Right renal pelvis (tissue), 4 donors: ENCODE measurements at places on chromosomes 3 and 15. TPM values are rescaled to one million over a fixed set of nuclear protein-coding genes. Genes with fewer than 3 reads are reported as not detected.

Gene CNTN6
- 2.2 TPM for polyA plus RNA-seq

Gene AP3B2
- polyA plus RNA-seq, result 2.1 TPM

Gene CLRN1
- not detected for polyA plus RNA-seq

Gene DLL4
- polyA plus RNA-seq, result 10.0 TPM

Gene RUVBL1
- 64.0 TPM for polyA plus RNA-seq

Gene SPTBN5
- 3.0 TPM for polyA plus RNA-seq

Gene MORC1
- polyA plus RNA-seq, result 0.79 TPM

Gene FANCD2OS
- polyA plus RNA-seq, result 0.51 TPM

GRCh38 chr3:30198162-30198561, 408.2 kb upstream of the TGFBR2 start:
- no peak for DNase-seq

GRCh38 chr3:193620057-193620456, 27.0 kb downstream of the OPA1 start:
- DNase-seq, result no peak

- no peak for DNase-seq
These were observed 18.0 kb upstream of the ARNT2 start for GRCh38 chr15:80386151-80386550.

DNA sequence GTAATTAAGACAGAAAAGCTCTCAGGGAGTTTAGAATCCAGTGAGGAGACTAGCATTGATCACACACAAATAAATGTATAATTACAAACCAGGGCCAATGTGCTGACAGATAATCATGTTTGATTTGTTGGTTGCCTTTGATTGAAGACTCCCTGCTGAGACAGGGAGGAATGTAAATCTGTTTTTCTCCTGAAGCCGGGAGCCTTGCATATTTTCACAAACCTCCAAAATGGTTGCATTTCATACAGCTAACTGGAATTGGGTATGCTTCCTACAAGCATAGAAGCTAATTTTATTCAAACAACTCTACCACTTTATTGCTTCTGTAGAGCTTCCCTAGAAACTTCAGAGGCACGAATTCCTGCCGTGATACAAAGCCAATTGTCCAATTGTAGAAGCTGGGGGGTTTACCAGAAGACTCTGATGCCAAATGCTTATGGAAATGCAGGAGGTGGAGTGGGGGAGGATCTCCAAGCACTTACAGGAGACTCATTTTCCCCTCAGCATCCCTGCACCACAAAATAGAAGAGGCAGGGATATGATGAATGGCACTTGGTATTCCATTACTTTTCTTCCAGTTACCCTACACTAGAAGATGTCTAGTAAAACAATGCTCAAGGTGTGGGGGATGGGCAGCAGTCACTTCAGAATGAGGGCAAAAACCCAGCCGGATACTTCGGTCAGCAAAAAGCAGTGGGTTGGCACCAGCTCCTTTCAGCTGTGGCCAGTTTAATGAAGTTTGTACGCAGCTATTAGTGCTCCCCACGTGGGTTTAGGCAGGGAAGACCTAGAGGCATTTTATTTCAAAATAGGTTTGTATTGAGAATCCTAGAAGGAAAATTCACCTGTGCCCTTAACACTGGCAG, 11.4 kb upstream of the MEX3B start:
- no peak for DNase-seq

DNA sequence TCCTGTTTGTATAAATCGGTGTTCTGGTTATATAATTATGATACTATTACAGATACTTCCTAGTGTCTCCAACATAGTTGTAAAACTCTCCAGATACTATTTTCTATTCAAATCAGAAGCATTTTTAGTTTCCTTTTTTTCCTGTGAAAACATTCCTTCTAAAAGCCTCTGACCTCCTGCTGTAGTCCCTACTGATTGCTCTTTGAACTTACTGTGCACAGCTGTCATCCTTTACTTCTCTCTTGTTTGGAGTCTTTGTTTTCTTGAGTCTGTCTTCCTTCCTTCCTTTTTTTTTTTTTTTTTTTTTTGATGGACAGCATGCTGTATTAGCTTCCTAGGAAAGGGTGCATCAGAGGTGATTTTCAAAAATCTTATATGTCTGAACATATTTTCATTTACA, 28.9 kb downstream of the NR2C2 start:
- DNase-seq, result no peak

- DNase-seq, result no peak
These were observed 9.2 kb downstream of the SNAP23 start for GRCh38 chr15:42504631-42505030.

DNA sequence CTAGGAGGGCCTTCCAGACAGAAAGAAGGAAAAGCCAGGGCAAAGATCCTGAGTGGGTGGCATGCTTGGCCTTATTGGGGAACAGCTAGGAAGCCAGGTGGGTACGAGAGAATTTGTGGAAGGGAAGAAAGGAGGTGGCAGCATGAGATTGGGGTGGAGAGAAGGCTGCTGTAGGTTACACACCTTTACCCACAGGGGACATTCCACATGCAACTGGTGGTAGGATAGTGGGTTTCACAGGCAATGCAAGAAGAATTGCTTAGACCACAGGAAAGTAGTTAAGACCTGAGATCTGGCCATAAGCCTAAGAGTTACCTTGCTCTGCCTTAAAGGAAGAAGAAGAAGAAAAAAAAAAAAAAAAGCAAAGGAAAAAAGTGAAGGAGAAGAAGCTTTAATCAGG, 19.8 kb downstream of the ANP32A start:
- DNase-seq, result no peak

GRCh38 chr15:96320703-96321638, 9.5 kb upstream of the NR2F2 start:
- DNase-seq, result peak; percentile 60

DNA sequence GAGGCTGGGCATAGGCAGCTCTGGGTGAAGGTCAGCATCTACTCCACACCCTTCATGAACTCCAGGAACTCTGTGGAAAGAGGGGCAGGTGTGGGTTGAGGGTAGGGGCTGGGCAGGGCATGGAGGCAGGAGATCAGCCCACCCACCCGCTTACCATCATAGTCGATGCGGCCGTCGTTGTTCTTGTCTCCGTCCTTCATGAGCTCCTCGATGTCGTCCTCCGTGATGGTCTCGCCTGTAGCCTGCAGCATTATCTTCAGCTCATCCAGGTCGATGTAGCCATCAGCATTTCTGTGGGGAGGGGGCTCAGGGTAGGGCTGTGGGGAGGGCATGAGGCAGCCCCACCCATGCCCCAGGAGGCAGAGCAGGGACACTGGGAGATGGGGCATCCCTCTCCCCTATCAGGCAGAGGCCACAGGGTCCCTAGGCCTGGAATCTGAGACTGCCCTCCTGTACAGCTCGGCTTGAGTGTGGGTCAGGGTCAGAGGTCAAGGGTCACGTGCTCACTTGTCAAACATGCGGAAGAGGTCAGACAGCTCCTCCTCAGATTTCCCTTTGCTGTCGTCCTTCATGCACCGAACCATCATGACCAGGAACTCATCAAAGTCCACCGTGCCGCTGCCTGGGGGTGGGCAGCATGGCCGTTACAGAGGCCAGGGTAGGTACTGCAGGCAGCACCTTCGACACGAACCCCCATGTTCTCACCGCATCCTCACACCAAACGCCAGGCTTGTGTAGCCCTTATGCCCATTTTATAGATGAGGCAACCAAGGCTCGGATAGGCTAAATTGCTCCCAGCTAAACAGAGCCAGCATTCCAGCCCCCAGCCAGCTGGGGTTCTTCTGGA, 2.4 kb downstream of the TNNC1 start:
- DNase-seq, result no peak

- DNase-seq, result no peak
These were observed 1.7 kb upstream of the SLC4A7 start for GRCh38 chr3:27485866-27486265.

- no peak for DNase-seq
These were observed 246.7 kb downstream of the RORA start for GRCh38 chr15:60982249-60982910.

- DNase-seq, result no peak
These were observed 1187.1 kb downstream of the ROBO1 start for GRCh38 chr3:78580681-78581080.

DNA sequence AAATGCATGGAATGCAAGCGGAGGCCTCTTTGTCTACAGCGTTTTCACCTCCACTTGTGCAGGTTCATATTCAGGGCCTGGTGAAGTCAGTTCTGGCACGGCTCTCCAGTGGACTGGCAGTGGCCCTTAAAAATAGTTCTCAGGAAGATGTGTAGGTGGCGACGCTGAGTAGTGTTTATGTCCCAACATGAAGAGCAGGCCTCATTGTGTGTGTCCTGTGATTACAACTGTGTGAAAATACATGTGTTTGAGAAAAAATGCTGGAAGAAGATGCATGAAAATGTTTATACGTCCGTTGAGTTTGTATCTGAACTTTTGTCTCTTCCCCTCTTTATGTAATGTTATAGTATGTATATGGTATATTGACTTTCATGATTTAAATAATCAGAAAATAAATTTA, 7.2 kb downstream of the LIPC start:
- DNase-seq, result no peak

DNA sequence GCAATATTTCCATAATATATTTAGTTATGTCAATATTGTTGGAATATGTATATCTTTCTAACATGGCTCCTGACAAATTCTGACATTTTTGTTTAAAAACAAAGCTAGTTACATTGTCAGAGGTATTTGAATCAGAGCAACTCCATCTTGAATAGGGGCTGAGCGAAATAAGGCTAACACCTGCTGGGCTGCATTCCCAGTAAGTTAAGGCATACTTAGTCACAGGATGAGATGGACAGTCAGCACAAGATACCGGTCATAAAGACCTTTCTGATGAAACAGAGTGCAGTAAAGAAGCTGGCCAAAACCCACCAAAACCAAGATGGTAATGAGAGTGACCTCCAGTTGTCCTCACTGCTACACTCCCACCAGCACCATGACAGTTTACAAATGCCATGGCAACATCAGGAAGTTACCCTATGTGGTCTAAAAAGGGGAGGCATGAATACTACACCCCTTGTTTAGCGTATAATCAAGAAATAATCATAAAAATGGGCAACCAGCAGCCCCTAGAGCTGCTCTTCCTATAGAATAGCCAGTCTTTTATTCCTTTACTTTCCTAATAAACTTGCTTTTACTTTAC, 30.4 kb downstream of the RPL22L1 start:
- no peak for DNase-seq

DNA sequence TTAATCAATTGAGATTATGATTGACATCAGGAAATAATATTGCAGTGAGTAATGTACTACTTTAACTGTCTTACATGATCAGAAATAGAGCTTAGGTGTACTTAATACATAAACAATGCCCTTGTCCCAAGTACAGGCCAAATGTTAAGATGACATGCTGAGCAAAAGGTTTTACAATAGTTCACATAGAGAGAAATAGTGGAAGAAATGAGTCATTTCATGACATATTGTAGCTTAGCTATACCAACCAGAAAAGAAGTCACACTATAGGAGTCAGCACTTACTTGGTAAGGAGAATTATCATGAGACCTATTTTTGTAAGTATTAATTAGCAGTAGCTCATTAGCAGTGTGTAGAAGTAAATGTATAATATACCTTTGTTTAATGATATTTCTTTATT, 96.4 kb upstream of the NANOGP8 start:
- no peak for DNase-seq

DNA sequence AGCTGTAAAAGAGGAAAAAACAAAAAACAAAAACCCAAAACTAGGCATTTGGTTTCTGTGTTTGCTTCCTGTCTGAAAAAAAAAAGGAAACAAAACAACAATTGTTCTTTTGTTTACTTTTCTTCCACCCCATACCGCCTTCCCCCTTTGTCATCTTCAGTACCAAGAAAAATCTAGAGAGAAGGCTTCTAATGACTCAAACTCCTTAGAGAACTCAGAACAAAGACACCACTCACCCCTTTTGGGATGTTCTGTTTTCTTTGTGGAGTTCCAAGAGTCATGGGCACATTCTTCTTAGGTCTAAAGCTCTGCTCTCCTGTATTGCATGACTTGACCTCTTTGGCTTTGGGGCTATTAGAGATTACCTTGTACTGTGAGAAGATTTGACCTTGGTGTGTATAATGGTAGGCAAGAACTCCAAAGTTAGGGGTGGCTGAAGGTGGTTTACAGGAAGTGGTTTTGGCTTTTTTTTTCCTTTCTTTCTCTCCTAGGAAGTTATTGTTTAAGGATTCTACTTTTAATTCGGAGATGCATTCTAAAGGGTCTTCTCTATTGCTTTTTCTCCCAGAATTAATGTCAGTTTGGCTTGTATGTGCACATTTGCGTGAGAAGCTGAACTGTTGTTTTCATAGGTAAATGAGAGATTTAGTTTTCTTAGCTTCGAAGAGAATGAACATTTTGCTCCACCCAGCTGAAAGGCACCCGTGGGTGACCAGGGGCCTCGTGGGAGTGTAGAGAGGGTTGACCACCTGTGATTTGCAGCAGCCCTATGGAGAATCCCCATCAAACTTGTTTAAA, 39.5 kb upstream of the ZBTB20 start:
- no peak for DNase-seq

- DNase-seq, result no peak
These were observed 396.6 kb downstream of the SOX2 start for GRCh38 chr3:182108371-182108770.

DNA sequence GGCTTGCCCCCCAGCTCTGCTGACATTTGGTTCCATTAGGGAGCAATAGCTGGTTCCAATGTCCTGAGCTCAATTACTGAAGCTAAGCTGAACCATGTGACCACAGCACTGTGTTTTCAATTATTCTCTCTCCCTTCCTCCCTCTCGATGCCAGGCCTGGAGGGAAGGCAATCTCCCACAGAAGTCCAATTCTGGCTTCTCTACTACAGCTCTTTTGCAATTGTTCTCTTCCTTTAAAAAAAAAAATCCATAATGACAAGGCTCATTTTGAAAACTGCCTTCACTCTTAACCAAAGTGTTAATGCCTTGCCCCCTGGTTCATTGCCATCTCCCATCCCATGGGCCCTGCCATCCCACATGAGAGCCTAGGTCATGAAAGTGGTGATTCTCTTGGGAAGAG, 24.8 kb downstream of the IL16 start:
- DNase-seq, result no peak

GRCh38 chr3:44039006-44039405, 202.7 kb upstream of the TOPAZ1 start:
- DNase-seq, result no peak

GRCh38 chr15:73573037-73573436, 60.2 kb downstream of the NPTN start:
- DNase-seq, result no peak

GRCh38 chr3:178437236-178437635, 99.0 kb upstream of the KCNMB2 start:
- DNase-seq, result no peak

DNA sequence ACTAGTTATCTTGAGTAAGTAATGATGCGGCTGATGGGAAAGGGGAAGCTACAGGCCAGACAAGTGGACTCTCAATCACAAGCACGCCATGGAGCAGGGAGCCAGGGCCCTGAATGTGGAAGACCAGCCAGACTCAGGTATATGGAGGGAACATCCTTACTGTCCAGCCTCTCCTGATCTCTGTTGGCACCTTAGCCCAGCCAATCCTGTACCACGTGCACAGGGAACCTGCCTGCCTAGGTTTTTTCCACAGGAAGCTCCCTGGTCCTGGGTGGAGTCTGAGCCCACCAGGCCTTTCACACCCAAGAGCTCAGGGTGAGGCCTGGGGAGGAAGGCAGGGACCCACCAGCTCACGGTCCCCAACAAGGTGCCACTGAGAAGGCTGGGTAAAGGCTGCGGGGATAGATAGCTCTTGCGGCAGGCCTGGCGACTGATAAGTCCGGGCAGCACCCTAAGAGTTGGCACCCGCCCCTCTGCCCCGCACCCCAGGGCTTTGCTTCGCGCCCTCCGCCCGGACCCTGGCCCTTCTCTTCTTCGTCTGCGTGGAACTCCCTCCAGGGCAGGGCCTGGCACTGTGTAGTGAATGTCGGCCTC, 933 bp upstream of the APEH start:
- no peak for DNase-seq

GRCh38 chr15:58114812-58115211, 23.4 kb upstream of the AQP9 start:
- DNase-seq, result no peak
